Glutamatergic neuron (in vitro differentiated cells): ENCODE measurements at places on chromosomes 12 and 14. TPM values are rescaled to one million over a fixed set of nuclear protein-coding genes. Genes with fewer than 3 reads are reported as not detected.

DNA sequence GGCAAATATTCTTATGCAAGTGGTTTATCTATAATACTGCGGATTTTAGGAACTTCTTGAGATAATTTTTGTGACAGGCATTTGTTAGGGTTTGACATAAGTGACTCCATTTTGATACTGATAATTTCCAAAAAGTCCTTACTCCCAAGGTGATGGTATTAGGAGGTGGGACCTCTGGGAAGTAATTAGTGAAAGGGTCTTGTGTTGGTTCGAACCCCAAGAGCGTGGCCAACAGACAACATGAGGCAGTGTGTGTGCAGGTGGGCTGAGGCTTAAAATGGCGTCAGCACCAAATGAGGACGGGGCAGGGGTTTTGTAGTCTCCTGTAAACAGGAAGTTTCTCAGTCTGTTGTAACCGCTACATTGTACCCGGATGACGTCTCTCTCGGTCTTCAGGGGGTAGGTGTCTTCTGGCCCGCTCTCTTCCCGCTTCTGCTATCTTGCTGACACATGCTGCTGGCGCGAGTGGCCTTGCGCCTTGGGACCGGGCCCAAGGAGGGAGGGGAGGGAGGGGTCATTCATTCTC is 1.7 kb upstream of the C12orf43 start:
- no peak for DNase-seq

AKAP6 gene
- total RNA-seq, result 600 TPM

GRCh38 chr14:102900631-102901571 is 21.6 kb upstream of the AMN start:
- no peak for DNase-seq

DNA sequence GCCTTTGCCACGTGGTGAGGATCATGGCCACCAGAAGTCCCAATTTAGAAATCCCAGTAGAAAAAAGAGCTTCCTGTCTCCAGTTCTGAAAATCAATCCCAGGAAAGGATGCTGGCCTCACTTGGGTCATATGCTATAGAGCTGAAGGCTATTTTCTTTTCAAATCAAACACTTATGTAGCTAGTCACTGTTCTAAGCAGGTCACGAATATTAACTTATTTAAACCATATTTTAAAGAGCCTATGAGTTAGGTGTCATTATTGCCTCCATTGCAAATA is 97.5 kb downstream of the VCPKMT start:
- DNase-seq, result no peak
